Cardiac septum (tissue), 1 donor: ENCODE measurements at places on chromosomes 6 and 20. TPM values are rescaled to one million over a fixed set of nuclear protein-coding genes. Genes with fewer than 3 reads are reported as not detected.

The EZR gene
- 141 TPM for total RNA-seq

- peak; percentile 41 for DNase-seq
Observed at GRCh38 chr6:160103825-160104100, 17.9 kb upstream of the SLC22A1 start.

GRCh38 chr20:14570811-14571210 lies 233.4 kb upstream of the FLRT3 start:
- no peak for DNase-seq

The ZNF391 gene
- 0.62 TPM for total RNA-seq

- no peak for DNase-seq
Observed at GRCh38 chr6:21420926-21421325, 172.6 kb upstream of the SOX4 start.

DNA sequence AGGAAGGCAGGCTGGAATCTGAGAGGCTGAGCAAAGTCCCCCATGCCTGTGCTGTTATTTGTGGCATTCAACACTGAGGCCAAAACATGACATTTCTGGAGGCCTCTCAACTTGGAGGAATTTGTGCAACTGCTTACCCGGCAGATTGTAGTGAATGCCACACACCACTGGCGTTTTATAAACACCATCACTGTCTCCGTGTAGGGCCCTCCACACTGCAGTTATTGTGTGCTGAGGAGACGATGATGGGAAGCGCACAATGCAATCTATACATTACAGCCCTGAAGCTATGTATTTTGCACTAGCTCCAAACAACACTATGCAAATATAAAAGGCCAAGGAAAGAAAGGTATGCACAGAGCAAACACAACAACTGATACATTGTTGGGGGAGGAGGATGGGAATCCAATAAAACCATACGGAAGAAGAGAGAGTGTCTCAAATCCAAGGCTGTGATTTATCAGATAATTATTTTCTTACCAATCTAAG lies 106.5 kb downstream of the SMLR1 start:
- DNase-seq: no peak

- DNase-seq: no peak
Observed at GRCh38 chr6:6697620-6698019, 109.1 kb downstream of the LY86 start.

The NFATC2 gene
- total RNA-seq: 4.3 TPM

DNA sequence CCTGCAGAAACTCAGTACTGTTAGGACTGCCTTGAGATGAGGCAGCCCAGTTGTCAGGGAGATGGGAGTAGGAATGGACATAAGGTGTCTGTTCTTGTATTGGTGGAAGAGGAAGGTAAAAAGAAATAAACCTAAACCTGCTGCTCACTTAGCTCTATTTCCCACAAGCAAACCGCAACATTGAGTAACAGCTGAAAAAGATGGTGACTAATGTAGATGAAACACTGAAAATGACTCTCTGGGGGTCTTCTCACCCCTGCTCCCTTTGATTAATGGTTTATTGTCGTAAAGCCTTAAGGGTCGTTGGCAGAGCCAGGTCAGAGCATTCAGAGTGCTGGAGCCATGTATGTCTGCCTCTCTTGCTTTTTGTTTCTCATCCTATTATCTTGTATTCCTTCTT lies 87.5 kb downstream of the FOXO3 start:
- no peak for DNase-seq

- no peak for DNase-seq
Observed at GRCh38 chr6:144408161-144408560, 123.0 kb downstream of the UTRN start.

GRCh38 chr6:163147994-163148393 lies 266.5 kb upstream of the QKI start:
- DNase-seq: no peak

The SAPCD1 gene
- total RNA-seq: 0.86 TPM

- DNase-seq: no peak
Observed at GRCh38 chr20:50073500-50073899, 39.5 kb downstream of the UBE2V1 start.

The ENPP5 gene
- total RNA-seq: 2.9 TPM

DNA sequence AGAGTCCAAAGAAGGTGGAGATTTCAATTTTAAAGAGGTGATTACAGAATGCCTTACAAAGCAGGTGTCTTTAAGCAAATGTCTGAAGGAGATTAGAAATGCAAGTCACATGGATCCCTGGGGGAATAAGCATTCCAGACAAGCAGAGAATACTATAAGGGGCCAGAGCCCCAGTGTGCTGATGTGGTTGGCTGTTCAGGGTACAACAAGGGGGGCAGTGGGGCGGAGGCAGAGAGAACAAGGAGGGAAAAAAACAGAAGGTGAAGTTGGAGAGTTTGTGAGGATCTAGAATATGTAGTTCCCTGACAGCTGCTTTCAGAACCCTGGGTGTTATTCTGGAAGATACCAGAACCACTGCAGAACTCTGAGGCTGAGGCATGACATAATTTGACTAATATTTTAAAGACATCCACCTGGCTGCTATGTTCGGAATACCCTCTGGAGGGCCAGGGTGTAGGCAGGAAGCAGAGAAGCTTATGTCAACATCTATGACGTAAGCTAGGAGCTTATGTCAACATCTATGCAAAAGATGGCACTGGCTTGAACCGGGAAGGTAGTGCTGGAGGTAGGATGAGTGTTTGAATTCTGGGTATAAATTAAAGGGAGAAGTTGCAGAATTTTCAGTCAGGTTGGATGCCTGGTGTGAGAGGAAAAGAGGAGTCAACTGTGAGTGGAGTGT lies 276.3 kb upstream of the AGPAT4 start:
- no peak for DNase-seq

The METTL24 gene
- total RNA-seq: 2.0 TPM

The ERVFRD-1 gene
- total RNA-seq: not detected

The IRF4 gene
- 0.89 TPM for total RNA-seq

DNA sequence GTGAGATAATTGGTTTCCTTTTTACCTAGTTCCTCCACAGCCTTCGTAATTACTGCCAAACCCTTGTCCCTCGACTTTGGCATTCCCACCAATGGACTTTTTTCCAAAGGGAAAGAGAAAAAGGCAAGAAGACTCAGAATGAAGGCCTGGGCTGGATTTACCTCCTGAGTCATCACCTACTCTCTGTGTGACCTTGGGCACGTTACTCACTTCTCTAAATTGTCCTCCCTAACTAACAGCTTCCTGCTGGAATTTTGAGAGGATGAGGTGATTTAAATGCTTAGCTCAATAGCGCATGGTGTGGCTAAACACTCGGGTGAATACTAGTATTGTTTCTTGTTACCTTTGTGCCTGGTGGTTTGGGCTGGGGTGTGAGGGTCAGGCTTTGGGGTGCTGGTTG lies 146.6 kb downstream of the DHX35 start:
- no peak for DNase-seq

The GSTA2 gene
- total RNA-seq: not detected

The C6orf141 gene
- total RNA-seq: 0.38 TPM

The NKAIN2 gene
- total RNA-seq: 0.30 TPM

The TCP11 gene
- not detected for total RNA-seq

GRCh38 chr6:558959-559358 lies 97.9 kb downstream of the HUS1B start:
- no peak for DNase-seq

GRCh38 chr6:37024656-37025337 lies 19.3 kb downstream of the FGD2 start:
- no peak for DNase-seq

GRCh38 chr20:37366743-37367142 lies 20.8 kb downstream of the SRC start:
- no peak for DNase-seq

- DNase-seq: no peak
Observed at GRCh38 chr6:37141281-37142049, 28.5 kb upstream of the PIM1 start.

- DNase-seq: no peak
Observed at GRCh38 chr20:51339721-51340450, 202.6 kb downstream of the NFATC2 start.

GRCh38 chr6:146642921-146643320 lies 44.1 kb downstream of the ADGB start:
- no peak for DNase-seq

The BIRC7 gene
- 1.1 TPM for total RNA-seq

- DNase-seq: no peak
Observed at GRCh38 chr6:147207837-147208754, 3.9 kb downstream of the STXBP5 start.

DNA sequence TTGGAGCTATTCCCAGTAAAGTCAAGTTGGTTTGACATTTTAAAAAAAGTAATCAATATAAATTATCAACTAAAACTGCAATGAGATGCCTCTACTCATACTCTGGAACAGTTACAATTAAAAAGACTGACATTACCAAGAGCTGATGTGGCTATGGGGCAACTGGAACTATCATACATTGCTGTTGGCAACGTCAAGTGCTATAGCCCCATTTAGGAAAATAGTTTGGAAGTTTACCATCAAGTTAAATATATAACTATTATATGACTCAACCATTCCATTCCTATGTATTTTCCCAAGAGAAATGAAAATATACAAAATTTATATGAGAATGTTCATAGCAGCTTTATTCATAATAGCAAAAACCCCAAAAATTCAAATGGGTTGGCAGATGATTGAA lies 111.4 kb upstream of the HDGFL1 start:
- no peak for DNase-seq

GRCh38 chr6:143733510-143733909 lies 55.7 kb downstream of the PHACTR2 start:
- no peak for DNase-seq

DNA sequence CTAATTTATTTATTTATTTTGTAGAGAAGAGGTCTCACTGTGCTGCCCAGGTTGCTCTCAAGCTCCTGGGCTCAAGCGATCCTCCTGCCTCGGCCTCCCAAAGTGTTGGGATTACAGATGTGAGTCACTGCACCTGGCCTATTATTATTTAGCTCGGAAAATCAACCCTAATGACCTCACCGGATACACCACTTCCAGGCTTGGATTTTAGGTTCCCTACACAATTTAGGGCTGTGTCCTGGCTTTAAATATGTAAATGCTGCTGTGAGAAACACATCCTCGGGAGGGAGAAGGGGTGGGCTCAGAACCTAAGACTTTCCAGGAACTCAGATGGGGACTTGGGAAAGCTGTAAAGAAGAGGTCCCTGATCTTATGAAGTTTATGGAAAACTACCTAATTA lies 51.0 kb upstream of the SLC32A1 start:
- DNase-seq: no peak

The ARHGAP40 gene
- total RNA-seq: not detected

DNA sequence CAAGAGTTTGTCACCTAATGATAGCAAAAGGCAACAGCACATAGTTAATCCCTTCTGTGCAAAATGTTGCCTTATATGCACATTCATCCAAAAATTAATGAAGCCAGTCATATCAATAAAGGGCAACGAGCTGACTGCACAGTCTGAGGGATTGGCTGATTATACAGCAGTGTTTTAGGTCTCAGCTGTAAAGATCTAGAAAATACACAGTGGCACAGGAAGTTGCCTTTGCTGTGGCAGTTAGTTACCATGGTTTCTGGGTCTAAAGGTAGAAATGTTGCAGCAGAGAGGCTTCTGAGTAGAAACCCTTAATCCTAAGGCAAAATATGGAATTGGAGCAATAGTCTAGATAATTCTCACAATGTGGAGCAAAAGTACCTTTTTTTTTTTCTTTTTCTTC lies 89.7 kb downstream of the SMPDL3A start:
- no peak for DNase-seq

The MAPK13 gene
- total RNA-seq: 1.6 TPM

DNA sequence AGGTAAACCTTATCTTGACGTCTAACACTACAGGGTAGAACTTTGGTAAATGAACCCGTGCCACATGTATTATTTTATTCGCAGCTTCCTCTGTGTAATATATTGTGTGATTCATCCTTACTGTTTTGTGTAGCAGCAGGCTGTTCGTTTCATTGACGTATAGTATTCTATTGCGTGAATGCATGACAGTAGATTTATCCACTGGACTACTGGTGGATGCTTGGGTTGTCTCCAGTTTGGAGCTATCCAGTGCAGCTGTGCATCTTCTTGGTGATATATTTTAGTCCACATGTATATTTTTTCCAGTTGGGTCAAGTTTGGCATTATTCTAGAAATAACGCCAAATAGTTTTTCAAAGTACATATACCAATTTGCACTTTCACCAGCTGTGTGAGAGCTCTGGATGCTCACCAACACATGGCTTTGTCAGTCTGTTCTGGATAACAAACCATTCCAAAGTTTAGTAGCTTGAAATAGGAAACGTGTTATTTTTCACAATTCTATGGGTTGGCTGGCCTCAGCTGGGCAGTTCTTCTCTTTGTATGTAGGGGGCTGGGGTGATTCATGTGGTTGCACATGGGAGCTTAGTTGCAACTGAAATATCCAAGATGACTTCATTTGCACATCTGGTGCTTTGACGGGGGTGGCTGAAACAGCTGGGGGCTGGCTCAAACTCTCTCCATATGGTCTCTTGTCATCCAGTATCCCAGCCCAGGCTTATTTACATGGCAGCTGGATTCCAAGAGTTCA lies 9.3 kb downstream of the ECT2L start:
- no peak for DNase-seq

GRCh38 chr6:142784344-142784743 lies 160.6 kb downstream of the HIVEP2 start:
- DNase-seq: no peak

DNA sequence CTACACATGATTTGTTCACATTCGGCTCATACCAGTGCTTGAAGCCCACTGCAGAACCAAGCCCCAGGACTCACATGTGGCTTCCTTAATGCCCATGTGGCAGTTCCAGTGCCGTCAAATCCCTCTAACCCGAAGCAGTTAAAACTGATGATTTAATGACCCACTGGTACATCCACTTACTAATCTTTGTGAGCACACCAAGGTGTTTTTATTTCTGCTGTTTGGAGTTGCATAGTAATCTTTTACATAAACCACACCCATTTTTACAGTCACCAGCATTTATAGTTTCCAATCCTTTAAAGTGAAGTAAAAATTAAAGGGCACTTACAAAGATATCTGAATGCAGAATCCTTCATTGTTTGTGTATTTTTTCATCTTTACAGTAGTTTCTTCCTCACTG lies 232.0 kb downstream of the ANKRD60 start:
- DNase-seq: no peak

DNA sequence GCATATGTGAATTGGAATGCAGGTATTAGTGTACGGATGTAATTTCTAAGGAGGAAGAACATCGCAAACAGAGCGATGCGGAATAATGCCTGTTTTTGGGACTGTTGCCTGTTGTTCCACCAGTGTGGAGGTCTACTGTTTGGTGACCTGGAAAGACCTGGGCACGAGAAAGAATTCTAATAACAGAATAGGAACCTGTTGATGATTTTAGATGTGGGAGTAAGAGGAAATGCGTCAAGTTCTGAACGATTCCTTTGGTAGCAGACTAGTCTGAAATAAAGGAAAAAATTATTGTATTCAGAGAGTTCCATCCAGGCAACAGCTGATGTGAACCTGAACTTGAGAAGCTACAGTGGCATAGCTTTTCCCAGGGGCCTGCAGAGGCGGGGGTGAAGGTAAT lies 192.1 kb downstream of the DTNBP1 start:
- no peak for DNase-seq

The PTPRK gene
- total RNA-seq: 51.4 TPM

- no peak for DNase-seq
Observed at GRCh38 chr6:149053848-149054558, 263.5 kb upstream of the TAB2 start.

The IER3 gene
- total RNA-seq: 285 TPM

GRCh38 chr6:166456395-166457156 lies 73.8 kb upstream of the MPC1 start:
- DNase-seq: no peak
